Myocyte (in vitro differentiated cells): ENCODE measurements at places on chromosomes 12 and 14. TPM values are rescaled to one million over a fixed set of nuclear protein-coding genes. Genes with fewer than 3 reads are reported as not detected.

The VRK1 gene
- total RNA-seq: 14.7 and 14.9 TPM in 2 replicates

The OTUB2 gene
- 0.48 and 1.1 TPM in 2 replicates for total RNA-seq

DNA sequence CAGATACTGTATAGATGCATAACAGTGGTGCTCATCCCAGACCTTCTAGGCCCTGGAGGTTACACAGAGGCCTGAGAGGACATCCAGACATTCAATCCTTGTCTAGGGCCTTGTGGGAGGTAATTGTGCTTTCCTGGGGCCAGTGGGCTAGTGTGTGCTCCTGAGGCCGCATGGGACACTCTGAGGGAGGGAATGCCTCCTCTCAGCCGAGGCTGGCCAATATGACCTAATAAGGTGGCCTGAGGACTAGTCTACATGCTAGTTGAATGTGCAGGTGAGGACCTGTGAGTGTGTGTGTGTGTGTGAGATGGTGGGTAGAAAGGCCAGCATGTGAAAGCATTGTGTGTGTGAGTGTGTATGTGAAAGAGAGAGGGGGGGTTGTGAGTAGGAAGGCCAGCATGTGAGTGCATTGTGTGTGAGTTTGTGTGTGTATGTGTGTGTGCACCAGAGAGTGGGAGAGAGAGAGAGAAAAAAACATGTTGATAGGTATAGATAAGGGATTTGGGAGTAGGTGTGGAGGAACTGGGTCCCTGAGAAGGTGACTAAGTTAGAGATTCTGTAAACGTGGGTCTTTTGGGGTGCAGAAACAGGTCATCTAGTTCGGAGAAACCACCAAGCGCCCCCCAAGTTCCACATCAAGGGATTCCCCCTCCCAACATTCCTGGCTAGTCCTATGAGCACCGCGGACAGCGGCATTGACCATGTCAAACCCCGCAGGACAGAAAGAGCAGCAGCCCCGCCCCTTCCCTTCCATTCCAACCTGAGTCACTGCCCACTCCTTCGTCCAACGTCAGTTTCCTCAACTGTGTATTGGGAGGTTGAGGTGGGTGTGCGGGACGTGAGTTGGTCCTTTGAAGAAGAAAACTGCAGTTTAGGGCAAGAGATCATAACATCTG, 9.7 kb upstream of the KRT81 start:
- peak; percentile 33 for DNase-seq

DNA sequence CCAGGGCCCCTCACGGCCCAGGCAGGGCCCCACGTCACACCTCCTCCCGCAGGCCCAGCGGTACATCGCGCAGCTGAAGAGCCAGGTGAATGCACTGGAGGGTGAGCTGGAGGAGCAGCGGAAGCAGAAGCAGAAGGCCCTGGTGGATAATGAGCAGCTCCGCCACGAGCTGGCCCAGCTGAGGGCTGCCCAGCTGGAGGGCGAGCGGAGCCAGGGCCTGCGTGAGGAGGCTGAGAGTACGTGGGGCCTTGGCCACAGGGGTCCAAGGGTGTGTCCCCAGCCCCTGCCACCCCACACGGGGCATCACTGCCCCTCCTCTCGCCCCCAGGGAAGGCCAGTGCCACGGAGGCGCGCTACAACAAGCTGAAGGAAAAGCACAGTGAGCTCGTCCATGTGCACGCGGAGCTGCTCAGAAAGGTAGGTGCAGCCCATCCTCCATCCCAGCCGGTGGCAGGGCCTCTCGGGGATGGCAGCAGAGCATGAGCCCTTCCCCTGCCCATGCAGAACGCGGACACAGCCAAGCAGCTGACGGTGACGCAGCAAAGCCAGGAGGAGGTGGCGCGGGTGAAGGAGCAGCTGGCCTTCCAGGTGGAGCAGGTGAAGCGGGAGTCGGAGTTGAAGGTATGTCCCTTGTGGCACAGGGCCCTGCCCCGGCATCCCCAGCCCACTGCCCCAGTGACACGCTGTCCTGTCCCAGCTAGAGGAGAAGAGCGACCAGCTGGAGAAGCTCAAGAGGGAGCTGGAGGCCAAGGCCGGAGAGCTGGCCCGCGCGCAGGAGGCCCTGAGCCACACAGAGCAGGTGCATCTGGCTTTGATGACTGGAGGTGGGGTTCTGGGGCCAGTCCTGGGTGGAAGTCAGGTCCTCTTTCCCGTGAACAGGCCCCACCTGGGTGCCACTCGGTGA, 20.9 kb downstream of the HIP1R start:
- no peak for DNase-seq

DNA sequence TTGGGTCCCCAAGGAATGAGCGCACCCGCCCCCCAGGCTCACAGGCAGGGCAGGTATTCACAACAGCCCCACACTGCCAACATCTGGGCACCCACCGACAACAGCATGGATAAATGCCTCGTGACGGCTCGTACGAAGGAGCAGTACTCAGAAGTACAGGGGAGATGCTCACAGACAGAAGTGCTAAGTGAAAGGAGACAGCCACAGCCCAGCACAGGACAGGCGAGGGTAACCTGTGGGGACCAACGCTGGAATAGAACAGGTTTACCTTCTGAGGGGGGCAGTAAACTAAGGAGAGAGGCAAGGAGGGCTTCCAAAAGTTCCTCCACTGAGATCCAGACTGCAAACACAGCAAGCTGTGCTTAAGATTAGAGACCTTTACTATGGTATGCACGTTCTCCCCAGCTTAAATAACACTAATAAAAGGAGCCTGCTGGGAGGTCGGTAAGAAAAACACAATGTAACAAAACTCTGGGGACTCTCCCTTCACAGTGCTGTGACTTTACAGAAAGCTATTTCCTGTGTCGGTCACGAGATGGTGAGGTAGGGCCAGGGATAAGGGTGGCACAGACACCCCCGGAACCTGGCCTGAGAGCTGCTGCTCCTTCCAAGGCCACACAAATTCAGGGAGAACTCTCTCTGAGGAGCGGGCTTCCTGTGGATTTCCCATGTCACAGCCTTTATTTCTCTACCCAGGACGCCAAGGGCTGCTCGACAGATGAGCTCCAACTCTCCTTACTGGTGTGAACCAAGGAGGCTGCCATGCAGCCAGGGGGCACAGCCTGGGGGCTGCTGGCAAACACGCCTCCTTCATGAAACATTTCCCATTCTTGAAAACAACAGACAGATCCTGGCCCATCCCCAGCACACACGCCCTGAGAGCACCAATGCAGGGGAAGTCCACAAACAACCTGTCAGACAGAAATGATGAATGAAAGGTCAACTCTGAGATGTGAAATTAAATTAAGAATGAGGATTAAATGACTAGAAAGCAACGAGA, 26.3 kb downstream of the SLC15A4 start:
- DNase-seq: peak; percentile 57

The GNPNAT1 gene
- total RNA-seq: 16.5 and 18.5 TPM in 2 replicates
